Smooth muscle cell of the pulmonary artery (primary cell): ENCODE measurements at places on chromosomes 7 and 10. TPM values are rescaled to one million over a fixed set of nuclear protein-coding genes. Genes with fewer than 3 reads are reported as not detected.

Gene TAS2R39
- total RNA-seq: not detected in 2 replicates

Gene TRIM73
- total RNA-seq: 1.3 and 1.6 TPM in 2 replicates

Gene MAP3K8
- 12.3 and 17.3 TPM in 2 replicates for total RNA-seq

Gene HPS1
- total RNA-seq: 34.3 and 54.7 TPM in 2 replicates

Gene GIMAP6
- total RNA-seq: 0.13 and 0.46 TPM in 2 replicates

Gene DNAJC2
- 9.9 and 11.7 TPM in 2 replicates for total RNA-seq

Gene TMEM176B
- not detected in 2 replicates for total RNA-seq

Gene NUTM2E
- total RNA-seq: not detected in 2 replicates

Gene EPO
- not detected in 2 replicates for total RNA-seq

Gene EMX2
- total RNA-seq: 0.65 TPM in 1 of 2 replicates, not detected in the other

Gene CXCL12
- total RNA-seq: 101 and 348 TPM in 2 replicates

Gene CPA5
- total RNA-seq: 0.07 TPM in 1 of 2 replicates, not detected in the other

Gene HOGA1
- 0.43 and 1.4 TPM in 2 replicates for total RNA-seq

Gene TAS2R5
- total RNA-seq: 1.6 and 2.1 TPM in 2 replicates
